ENCODE measurements at places on chromosomes 2 and 18.

- H3K27ac ChIP-seq = no peak overlapping the region
- DNase-seq = no peak
- H3K36me3 ChIP-seq = no peaks in the 10 kb centered on the region
- no peaks in the 10 kb centered on the region for H3K27me3 ChIP-seq
These were observed 14.8 kb upstream of the CTLA4 start for GRCh38 chr2:203852760-203853159.

DNA sequence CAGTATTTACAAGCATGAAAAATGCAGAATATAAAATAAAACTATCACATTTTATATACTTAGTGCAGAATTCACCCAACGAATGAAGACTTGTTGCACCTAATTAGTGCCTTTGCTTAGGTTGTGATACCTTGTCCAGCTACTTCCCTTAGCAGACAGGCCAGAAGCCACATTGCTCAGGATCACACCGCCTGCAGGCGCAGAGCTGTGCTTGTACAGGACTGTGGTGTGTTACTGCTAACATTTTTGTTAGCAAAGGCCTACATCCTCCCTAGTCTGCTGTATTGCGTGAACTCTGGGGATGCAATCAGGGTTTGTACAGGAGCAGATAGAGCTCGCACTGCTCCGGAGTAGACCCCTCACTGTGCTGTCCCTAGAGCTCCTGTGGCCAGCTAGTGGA is 336.9 kb downstream of the CBLN2 start:
- no peaks in the 10 kb centered on the region for H3K36me3 ChIP-seq
- no peak overlapping the region for H3K27ac ChIP-seq
- no peak for DNase-seq
- no peaks in the 10 kb centered on the region for H3K27me3 ChIP-seq
- H3K4me1 ChIP-seq = no peaks in the 10 kb centered on the region

DNA sequence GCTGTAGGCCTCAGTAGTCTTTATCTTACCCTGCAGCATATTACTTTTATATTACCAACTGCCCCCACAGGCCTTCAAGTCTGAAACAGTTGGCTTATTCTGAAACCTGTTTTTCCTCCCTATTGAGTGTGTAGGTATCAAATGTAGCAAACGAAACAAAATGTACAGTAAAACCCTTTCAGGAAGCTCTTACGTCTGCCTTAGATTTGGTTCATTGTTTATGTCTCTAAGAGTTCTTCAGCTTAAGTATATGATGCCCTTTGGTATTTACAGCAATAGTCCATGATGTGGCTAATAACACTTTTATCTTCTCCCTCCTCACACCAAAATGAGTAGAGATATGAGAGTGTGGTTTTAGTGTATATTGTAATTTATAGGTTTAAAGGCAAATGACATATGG is 108.8 kb downstream of the DOCK10 start:
- peaks cover 28% of the 10 kb centered on the region for H3K4me1 ChIP-seq
- no peak overlapping the region for H3K27ac ChIP-seq
- no peak overlapping the region for H3K4me3 ChIP-seq
- no peak for DNase-seq
- H3K27me3 ChIP-seq = no peaks in the 10 kb centered on the region

DNA sequence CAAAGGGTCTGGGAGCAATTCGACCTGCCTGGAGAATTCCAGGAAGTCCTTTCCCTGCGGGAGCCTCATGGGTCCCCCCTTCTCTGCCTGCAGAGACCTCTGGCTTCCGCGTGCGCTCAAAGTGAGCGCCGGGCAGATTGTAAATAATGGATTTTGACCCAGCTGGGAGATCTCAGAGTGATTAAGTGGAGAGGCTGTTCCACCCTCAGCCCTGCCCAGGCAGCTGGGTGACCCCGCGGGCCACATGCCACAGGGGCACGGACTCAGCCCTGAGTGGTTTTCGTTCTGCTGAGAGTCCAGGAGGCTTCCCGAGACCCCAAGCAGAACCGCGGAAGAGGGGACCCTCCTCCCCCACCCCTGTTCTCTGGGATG is 1.2 kb downstream of the KCNG2 start:
- H3K4me1 ChIP-seq = peaks cover 19% of the 10 kb centered on the region
- no peak for DNase-seq
- no peaks in the 10 kb centered on the region for H3K36me3 ChIP-seq
- H3K27me3 ChIP-seq = peaks cover 50% of the 10 kb centered on the region
- no peak overlapping the region for H3K27ac ChIP-seq

DNA sequence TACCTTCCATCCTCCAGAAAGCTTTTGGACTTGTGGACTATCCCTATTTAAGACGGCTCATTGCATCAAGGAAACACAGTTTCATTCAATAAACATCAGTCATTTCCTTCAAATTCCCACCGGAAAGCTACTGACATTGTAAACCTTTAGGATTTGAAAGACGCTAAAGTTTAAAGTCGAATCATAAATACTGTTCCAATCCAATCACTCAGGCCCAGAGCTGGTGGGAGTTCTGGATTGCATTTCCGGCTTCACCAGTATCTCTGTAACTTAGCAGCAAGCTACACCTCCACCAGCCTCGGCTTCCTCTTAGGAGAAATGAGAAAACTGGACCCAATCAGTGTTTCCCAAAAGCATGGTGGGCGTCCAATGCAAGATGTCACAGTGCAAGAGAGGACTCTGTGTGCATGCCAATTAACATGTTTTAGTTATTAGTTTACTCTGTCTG is 1.6 kb downstream of the WDFY1 start:
- H3K4me1 ChIP-seq = peaks cover 42% of the 10 kb centered on the region
- no peak for DNase-seq
- no peaks in the 10 kb centered on the region for H3K36me3 ChIP-seq
- H3K27me3 ChIP-seq = no peaks in the 10 kb centered on the region
- peak overlapping the region; percentile 93 for H3K27ac ChIP-seq

- peaks cover 3% of the 10 kb centered on the region for H3K36me3 ChIP-seq
- H3K27ac ChIP-seq = no peak overlapping the region
- H3K27me3 ChIP-seq = no peaks in the 10 kb centered on the region
- peaks cover 6% of the 10 kb centered on the region for H3K4me1 ChIP-seq
- DNase-seq = no peak
These were observed 217.5 kb downstream of the GLI2 start for GRCh38 chr2:120953066-120953756.

GRCh38 chr2:195333869-195334268 is 323.2 kb upstream of the SLC39A10 start:
- no peak for DNase-seq
- H3K27me3 ChIP-seq = no peaks in the 10 kb centered on the region
- no peak overlapping the region for H3K27ac ChIP-seq
- H3K4me1 ChIP-seq = no peaks in the 10 kb centered on the region
- H3K36me3 ChIP-seq = no peaks in the 10 kb centered on the region
- H3K4me3 ChIP-seq = no peak overlapping the region

- no peak for DNase-seq
- no peaks in the 10 kb centered on the region for H3K36me3 ChIP-seq
- H3K4me1 ChIP-seq = no peaks in the 10 kb centered on the region
- no peaks in the 10 kb centered on the region for H3K27me3 ChIP-seq
- H3K4me3 ChIP-seq = no peak overlapping the region
- no peak overlapping the region for H3K27ac ChIP-seq
These were observed 172.7 kb upstream of the TRIB2 start for GRCh38 chr2:12543978-12544558.

- no peak overlapping the region for H3K27ac ChIP-seq
- no peaks in the 10 kb centered on the region for H3K27me3 ChIP-seq
These were observed 254.3 kb downstream of the CAMKMT start for GRCh38 chr2:44615950-44616518.

- no peak overlapping the region for H3K27ac ChIP-seq
- no peak for DNase-seq
- H3K27me3 ChIP-seq = no peaks in the 10 kb centered on the region
- peaks cover 36% of the 10 kb centered on the region for H3K4me1 ChIP-seq
These were observed 3.6 kb downstream of the TLK1 start for GRCh38 chr2:171157109-171157500.

DNA sequence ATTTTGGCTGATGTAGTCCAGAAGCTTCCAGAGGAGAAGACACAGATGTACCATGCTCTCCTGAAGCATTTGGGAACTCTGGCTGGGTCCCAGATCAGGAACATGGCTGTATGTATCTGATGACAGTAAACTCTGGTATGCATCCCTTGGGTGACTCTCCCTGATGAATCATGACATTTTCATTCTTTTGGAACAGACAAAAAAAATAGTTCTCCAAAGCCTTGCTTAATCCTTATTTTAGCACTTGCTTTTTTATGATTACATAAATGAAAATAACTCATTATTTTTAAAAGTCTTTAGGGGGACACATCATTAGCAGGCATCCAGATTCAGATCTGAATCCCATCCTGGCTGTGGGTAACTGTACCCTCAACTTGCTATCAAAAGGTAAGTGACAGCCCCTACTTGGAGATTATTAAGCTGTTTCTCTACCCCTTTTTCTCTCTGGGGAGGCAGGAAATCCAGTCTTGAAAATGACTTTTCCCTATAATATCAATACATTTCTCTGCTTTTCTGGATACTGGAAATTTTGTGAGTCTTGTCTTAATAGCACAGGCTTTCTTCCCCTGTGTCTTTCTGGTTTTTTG is 23.3 kb downstream of the AOX1 start:
- no peak for DNase-seq
- no peaks in the 10 kb centered on the region for H3K4me1 ChIP-seq
- peak overlapping the region; percentile 50 for H3K27ac ChIP-seq

- H3K4me3 ChIP-seq = no peak overlapping the region
- no peak for DNase-seq
- no peak overlapping the region for H3K27ac ChIP-seq
- H3K36me3 ChIP-seq = no peaks in the 10 kb centered on the region
These were observed 1096.6 kb downstream of the TSN start for GRCh38 chr2:122851972-122852531.

DNA sequence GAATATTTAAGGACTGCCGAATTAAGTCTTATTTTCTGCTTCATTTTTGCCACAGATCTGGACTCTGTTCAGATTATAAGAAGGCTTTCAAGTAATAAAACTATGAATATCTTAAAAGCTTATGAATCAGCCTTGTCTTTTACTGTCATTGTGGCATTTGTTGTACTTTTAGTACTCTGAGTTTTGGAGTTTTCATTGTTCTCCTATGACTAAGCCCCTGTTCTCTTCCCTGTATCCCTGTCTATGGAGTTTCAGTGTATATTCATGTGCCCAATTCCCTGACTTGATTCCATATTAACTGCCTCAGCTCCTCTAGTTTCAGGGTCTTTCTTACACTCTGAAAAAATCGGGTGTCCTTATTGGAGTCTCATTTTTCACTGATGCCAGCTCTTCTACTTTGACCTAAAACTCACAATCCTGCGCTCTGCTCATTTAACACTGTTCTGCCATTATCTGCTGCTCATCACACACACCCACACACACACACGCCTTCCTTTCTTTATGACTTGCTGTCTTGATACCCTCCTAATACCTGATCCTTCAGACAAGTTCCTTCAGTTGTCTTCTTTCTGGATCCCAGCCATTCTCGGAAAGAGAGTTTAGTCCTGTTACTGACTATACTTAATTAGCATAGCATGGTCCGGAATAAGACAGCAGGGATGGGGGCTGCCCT is 511.8 kb downstream of the CPS1 start:
- no peaks in the 10 kb centered on the region for H3K27me3 ChIP-seq
- no peak overlapping the region for H3K4me3 ChIP-seq
- no peaks in the 10 kb centered on the region for H3K4me1 ChIP-seq
- H3K36me3 ChIP-seq = no peaks in the 10 kb centered on the region

GRCh38 chr18:9716780-9717563 is 8.9 kb downstream of the RAB31 start:
- H3K27me3 ChIP-seq = no peaks in the 10 kb centered on the region
- no peaks in the 10 kb centered on the region for H3K36me3 ChIP-seq
- peaks cover 8% of the 10 kb centered on the region for H3K4me1 ChIP-seq
- DNase-seq = no peak
- H3K27ac ChIP-seq = no peak overlapping the region
- H3K4me3 ChIP-seq = no peak overlapping the region

GRCh38 chr2:189719571-189719970 is 43.0 kb downstream of the OSGEPL1 start:
- H3K4me3 ChIP-seq = no peak overlapping the region
- no peak overlapping the region for H3K27ac ChIP-seq
- no peaks in the 10 kb centered on the region for H3K4me1 ChIP-seq
- H3K27me3 ChIP-seq = no peaks in the 10 kb centered on the region
- H3K36me3 ChIP-seq = no peaks in the 10 kb centered on the region
- DNase-seq = no peak

DNA sequence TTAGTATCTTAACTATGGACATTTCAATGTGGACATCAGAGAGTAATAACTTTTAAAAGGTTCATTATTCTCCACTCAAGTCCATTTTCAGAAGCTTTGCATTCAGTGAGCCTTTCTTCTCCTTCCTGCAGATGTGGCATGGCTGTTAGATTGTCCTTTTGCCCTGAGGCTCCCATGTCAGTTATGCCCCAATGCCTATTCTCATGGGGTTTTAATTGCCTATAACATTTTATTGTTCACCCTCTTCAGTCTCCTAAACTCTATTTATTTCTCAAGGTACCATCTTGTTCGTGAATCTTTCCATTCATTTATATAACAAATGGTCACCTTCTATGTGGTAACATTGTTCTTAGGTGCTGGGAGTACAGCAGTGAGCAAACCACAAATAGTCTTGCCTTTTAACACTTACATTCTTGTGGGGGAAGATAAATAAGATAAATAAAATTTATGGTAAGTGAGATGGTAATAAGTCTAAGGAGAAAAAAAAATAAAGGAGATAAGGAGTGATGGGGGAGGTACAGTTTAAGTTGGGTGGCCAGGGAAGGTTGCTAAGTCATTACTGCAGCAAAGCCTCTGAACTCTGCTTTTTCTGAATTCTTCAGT is 277.9 kb upstream of the SIX3 start:
- no peak overlapping the region for H3K4me3 ChIP-seq
- no peaks in the 10 kb centered on the region for H3K4me1 ChIP-seq
- no peaks in the 10 kb centered on the region for H3K36me3 ChIP-seq
- no peak for DNase-seq
- no peak overlapping the region for H3K27ac ChIP-seq

GRCh38 chr2:99698896-99699295 is 209.1 kb upstream of the REV1 start:
- H3K27me3 ChIP-seq = no peaks in the 10 kb centered on the region
- H3K36me3 ChIP-seq = no peaks in the 10 kb centered on the region
- H3K27ac ChIP-seq = no peak overlapping the region
- peaks cover 27% of the 10 kb centered on the region for H3K4me1 ChIP-seq
- DNase-seq = no peak

DNA sequence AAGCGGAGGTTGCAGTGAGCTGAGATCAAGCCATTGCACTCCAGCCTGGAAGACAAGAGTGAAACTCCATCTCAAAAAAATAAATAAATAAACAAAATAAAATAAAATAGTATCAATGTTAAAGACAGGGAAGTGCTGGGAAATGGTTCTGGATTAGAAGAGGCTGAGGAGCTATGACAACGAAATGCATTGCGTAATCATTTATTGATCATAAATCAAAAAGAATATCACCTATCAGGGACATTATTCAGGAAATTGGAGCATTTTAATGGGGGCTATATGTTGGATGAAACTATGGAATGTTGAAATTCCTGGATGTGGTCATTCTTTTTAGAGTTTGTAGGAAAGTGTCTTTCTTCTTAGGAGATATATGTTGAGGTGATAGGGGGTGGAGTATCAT is 30.9 kb upstream of the MTA3 start:
- no peaks in the 10 kb centered on the region for H3K27me3 ChIP-seq
- no peaks in the 10 kb centered on the region for H3K4me1 ChIP-seq
- H3K4me3 ChIP-seq = no peak overlapping the region
- H3K27ac ChIP-seq = no peak overlapping the region

GRCh38 chr2:72738096-72738495 is 87.7 kb downstream of the EXOC6B start:
- no peak for DNase-seq
- no peaks in the 10 kb centered on the region for H3K36me3 ChIP-seq
- no peak overlapping the region for H3K4me3 ChIP-seq
